GM04504 (cell line): ENCODE measurements at places on chromosomes 13 and 19.

DNA sequence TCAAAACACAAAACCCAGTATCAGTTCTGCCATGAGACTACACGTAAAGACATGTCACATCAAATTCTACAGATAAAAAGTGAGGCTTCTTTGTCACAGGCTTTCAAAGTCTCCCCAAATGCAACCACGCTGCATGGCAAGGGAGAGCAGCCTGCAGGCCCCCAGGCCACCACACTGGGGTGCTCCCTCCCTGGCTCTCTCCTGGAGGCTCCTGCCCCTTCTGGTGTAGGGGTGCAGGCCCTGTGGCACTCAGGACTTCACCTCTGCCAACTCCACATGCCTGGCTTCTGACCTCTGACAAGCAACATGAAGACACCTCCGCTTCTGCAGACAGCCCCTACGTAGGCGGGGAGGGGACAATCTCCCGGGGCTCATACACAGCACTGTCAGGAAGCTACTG is 14.3 kb downstream of the AKAP8 start:
- DNase-seq, result no peak

GRCh38 chr19:5718037-5718578 is 1.8 kb downstream of the LONP1 start:
- no peak for DNase-seq

- DNase-seq, result no peak
These were observed 55.2 kb downstream of the ALOX5AP start for GRCh38 chr13:30790592-30790991.

- no peak for DNase-seq
These were observed 62.9 kb downstream of the RASA3 start for GRCh38 chr13:114069376-114070097.

- DNase-seq, result no peak
These were observed 245.3 kb upstream of the NBEA start for GRCh38 chr13:34696741-34697140.

- no peak for DNase-seq
These were observed 1.0 kb downstream of the COL4A1 start for GRCh38 chr13:110305949-110306339.

DNA sequence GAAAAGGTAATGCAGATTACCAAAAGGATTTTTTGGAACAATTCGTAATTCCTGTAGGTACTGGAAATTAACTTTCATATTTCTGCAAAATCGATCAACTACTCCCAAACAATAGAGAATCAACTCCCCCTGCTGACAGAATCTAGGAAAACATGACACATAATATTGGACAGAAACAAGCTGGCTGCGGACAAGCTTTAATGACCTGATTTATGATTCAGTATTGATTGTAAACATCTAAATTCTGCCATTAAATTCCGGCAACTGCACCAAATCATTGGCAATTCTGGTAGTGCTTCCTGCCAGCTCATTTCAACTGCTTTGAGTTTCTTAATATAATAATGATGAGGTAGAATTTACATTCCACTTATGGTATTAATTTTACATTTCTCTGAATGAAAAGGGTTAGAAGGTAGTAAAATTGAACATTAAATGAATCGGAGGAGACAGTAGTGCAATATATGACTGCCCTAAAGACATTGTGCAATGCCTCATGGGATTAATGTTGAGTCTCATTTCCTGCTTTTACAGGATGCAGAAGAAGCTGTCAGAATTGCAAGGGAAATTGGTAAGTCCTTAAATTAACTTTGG is 146.5 kb downstream of the PCCA start:
- no peak for DNase-seq

DNA sequence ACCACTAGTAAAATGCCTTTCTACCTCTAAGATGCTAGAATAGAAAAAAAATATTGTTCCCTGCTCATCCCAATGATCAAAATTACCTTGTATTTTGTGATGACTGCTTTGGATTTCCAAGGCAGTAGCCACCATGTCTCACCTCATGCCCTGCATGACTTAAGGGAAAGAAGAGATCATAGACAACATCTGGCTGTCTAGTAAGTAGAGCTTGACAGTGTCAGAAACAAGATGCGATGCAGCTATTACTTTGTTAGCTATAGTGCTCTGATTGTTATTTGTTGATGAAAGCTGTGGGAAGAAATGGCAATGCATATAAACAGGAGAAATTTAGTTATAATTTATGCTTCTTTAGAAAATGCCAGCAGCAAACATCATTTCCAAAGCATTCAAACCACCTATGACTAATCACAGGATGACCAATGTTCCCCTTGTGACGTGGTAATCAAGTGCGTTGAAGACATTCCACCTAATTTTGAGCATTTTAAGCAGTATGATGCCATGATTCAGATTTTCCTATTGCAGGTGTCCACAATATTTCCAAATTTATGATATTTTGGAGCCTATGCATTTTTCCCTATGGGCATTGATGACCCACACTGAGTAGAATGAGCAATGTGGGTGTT is 308.3 kb downstream of the KCNRG start:
- DNase-seq, result peak; percentile 78
